OCI-M1 (cell line): ENCODE measurements at places on chromosomes 7 and 10.

DNA sequence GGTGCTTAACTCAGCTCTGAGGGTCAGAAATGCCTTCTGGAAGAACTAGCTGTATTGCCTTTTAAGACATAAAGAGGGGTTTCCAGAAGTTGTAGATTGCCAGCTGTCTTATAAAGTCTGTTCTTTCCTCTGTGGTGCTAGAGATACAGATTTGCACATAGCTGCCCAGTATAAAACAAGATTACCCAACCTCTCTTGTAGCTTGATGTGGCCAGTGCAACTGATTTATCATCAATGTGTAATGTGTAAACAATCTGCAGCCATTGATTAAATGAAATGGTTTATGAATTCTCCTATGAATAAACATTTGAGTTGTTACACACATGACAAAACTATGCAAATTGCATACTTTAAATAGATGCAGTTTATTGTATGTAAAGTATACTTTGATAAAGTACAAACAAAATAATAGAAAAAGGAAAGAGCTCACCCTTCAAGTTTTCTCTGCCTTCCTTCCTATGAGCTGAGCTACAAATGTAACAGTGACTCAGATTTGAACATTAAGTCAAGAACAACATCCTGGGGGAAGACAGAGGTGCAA lies 195.2 kb downstream of the TMEM26 start:
- DNase-seq: no peak

DNA sequence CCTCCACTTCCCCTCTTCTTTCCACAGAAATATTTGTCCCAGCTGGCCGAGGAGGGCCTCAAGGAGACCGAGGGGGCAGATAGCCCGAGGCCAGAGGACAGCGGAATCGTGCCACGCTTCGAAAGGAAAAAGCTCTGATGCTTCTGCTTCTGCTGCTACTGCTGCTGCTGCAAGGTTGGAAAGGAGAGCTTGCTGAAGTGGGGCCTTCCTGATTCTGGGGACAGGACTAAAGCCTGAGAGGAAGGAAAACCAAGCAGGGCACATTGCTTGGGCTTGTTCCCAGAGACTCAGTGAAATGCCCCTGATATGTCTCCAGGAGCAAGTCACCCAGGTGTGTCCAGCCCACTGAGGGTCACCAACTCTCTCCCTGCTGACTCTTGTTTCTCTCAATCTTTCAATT lies 35.9 kb upstream of the PDCD4 start:
- no peak for DNase-seq

DNA sequence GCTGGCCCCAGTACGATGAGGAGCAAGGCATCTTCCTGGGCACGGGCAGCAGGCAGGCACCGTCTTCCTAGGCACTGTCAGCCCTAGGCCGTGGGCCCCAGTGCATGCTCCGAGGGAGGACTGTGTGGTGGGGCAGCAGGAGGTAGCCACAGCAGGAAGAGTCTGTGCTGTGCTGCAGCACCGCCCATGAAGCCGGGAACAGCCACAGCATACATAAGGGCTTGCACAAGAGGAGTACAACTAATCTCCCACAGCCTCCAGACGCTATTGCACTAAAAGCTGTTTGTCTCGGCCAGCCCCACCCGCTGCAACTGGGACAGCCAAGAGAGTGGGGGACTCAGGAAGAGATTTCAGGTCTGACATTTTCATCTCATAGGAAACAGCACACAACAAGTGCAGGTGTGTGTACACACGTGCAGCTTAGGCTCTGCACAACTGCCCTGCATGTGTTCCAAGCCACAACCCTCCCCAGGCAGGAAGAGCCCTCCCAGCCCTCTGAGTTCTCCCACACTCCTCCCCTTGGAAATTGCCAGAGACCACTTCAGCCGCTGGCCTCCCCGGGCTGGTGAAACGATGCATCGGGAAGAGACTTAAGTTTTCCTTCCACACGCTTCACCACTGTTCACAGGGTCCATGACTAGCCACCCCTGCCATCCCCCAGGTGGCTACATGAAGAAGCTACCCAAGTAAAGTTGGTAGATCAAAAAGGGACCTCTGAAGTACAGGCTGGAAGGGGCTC lies 88.1 kb upstream of the DDC start:
- no peak for DNase-seq

- DNase-seq: no peak
Measured at GRCh38 chr7:2126621-2127020, 106.1 kb downstream of the MAD1L1 start.

- DNase-seq: no peak
Measured at GRCh38 chr7:64875658-64876406, 27.2 kb upstream of the ZNF273 start.

GRCh38 chr10:17022896-17023295 lies 106.7 kb downstream of the CUBN start:
- DNase-seq: no peak

GRCh38 chr10:63221950-63222349 lies 88.8 kb downstream of the NRBF2 start:
- no peak for DNase-seq
